Skeletal muscle cell (primary cell): ENCODE measurements at places on chromosomes 16 and 17.

DNA sequence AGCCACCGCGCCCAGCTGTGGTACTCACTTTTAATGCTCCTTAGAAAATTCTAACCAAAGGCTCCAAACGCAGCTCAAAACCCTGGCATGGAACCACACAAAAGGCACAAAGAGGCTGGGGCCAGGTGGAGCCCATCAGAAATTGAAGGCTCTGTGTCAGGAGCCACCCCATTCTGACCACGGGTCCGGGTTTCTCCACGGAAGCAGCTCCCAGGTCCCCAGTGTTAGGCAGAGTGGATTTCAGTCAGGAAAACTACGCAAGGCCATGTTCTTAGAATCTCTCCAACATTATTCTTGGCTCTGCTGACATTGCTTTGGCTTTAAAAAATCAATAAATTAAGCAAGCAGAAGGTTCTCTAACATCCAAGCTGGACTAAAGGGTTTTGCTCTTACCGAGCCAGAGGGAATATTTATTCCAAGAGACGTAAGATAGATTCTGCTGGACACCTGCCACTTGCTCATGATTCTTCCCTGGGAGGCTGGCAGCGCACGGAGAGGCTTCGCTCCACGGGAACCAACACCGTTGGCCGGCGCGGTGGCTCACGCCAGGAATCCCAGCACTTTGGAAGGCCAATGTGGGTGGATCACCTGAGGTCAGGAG lies 93.5 kb downstream of the NXN start:
- no peak for DNase-seq

GRCh38 chr17:61409301-61410112 lies 9.9 kb downstream of the TBX2 start:
- no peak for DNase-seq

- DNase-seq: no peak
Observed at GRCh38 chr16:27703545-27703944, 153.6 kb downstream of the KATNIP start.

GRCh38 chr17:32264140-32264799 lies 1.4 kb upstream of the RHBDL3 start:
- DNase-seq: no peak

DNA sequence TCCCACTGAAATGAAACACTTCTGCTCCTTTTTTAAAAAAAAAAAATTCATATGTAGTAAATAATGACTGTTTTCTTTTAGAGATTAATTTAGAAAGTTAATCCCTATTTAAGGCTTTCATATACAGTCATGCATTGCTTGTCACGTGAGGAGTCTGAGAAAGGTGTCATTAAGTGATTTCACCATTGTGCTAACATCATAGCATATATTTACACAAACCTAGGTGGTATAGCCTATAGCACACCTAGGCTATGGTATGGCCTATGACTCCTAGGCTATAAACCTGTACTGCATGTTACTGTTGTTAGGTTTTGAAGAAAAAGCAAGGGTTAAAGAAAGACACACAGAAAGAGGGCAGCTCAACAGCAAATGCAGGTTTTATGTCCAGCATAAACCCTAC lies 13.7 kb downstream of the PPY start:
- no peak for DNase-seq

DNA sequence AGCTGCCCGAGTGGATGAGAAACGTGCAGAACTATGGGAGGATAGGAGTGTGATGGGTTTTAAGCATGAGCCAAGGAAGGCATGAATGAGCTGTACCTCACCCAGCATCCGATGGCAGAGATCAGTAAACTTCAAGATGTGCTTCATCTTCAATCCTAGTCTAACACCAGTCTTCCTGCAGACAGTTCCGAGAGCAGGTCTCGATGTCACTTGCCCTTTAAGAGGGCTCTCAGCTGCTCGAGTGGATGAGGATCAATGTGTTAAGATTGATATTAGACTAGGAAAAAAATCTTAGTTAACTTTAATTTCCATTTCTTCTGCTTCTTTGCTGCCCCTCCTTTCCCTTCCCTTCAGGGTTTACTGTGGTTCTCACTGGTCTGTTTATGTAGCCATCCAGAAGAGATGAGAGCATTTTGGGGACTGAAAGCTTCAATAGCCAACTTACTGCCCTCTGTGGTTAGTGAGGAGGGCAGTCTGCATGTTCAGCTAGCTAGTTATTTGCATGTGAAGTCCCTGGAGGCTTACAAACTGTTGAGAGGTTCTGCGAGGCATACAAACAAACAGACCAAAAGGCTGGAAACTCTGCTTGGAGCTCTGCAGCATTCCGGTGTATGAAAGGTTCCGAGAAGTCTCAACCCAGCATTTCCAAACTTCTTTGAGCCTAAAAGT lies 15.3 kb downstream of the KLHL36 start:
- no peak for DNase-seq

DNA sequence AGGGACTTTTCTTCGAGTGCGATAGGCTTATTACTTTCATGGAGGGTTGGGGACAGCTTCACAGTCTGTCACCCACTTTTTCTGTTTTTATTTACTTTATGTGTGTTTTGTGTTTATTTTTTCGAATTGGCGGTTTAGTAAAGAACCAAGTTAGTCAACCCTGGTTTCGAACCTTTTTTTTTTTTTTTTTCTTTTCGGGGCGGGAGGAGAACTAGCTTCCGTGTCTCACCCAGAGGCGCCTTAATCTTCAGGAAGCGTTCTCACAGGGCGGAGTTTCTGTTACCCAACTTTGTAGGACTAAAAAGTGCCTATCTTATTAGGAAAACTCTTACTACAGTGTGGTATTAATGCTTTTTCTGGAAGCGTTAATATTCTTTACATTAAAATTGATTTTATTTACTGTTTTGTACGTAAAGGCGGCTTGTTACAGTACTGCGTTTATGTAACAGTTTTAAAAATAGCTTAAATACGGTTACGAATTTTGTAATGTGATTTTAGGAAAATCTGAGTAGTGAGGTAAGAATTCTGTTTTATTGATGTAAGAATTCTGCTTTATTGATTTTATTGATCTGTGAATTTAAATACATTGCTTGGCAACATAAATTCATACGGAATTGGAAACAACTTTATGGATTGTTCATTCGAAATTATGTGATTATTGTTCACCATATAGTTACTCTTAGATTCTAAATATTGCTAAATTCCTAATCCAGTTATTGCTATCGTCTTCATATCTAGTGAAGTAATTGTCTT lies 885 bp downstream of the ZNF207 start:
- DNase-seq: no peak

DNA sequence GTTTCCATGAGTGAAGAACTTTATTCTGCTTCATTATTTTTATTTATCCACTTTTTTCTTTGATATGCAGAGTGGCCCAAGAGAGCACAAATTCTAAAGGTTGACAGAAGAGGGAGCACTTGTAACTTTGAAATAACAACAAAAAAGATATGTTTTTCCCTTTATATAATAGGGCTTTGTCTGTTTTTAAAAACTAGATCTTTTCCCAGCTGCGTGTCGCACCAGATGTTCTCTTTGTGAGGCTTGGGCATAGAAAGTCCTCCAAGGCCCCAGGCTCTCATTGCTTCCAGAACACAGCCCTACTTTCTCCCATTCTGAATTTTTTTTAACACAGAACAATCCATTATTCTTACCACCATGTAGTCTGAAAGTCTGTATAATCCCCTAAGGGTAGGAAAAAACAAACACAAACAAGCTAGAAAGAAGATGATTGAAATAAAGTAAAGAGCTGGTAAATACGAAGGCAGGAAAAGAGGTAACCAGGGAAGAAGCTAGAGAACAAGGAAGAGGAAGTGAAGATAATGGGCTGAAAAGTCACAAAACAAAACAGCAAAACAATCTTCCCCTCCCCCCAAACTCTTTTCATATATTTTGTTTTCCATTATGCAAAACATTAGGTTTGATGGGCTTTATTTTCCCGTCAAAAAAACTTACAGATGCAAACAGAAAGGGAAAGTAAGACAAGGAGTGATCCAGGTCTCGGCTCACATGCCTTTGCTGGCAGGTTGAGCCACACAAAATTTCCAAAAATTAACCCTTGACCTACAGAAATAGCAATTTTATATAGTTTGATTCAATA lies 160.4 kb downstream of the ABCA8 start:
- no peak for DNase-seq
